Hematopoietic multipotent progenitor cell treated with erythropoietin and hydrocortisone succinate and interleukin-3 and kit ligand, for 4 days (in vitro differentiated cells): ENCODE measurements at places on chromosomes 16 and 17.

DNA sequence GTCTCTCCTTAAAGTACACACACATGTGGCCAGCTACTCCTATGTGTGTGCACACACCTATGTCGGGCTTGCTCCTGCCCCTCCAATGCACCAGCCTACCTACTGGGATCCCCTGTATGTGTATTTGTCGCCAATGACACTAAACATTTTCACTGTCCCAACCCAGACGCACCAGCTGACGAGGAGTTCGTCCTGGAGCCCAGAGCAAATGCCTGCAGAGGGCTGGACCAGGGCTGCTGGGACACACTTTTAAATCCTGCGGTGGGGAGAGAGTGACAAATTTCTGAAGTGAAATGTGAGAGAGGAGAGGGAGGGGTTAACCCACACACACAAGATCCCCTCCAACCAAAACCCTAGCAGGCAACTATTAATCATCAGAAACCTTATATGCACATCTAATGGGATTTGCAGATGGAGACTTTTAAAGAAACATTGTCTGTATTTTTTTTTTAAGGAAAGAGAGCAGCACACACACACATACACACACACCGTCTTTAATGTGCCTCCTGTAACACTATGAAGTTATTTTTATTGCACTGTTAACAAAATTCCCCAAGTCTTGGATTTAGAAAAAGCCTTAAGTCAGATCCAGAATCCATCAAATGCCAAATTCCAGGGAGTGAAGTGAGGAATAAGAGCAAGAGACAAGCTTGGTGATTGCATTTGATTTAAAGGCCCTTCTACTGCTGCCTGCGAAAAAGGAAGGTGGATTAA, at the start of gene MEOX1:
TSS of gene MEOX1 (minus strand) at position 224 of the 714 bp plus-strand sequence. CDS start 388 bp downstream, outside the sequence.
- no peak for DNase-seq

DNA sequence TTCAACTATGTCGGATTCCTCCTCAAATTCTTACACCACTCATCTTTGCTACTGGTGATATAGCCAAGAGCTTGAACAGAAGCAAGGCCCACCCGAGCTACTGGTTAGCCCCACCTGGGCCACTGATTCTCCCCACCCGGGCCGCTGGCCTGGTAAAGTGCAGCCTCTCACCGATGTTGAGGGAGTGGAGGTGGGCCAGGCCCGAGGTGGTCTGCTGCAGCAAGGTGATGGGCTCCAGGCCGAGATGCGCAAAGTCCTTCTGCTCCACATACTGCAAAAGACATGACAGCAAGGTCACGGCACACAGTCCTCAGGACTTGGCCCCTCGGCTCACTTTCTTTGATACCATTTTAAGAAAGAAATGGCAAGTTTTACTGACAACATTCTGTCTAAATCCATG, 32.7 kb upstream of the ICAM2 start:
- no peak for DNase-seq

DNA sequence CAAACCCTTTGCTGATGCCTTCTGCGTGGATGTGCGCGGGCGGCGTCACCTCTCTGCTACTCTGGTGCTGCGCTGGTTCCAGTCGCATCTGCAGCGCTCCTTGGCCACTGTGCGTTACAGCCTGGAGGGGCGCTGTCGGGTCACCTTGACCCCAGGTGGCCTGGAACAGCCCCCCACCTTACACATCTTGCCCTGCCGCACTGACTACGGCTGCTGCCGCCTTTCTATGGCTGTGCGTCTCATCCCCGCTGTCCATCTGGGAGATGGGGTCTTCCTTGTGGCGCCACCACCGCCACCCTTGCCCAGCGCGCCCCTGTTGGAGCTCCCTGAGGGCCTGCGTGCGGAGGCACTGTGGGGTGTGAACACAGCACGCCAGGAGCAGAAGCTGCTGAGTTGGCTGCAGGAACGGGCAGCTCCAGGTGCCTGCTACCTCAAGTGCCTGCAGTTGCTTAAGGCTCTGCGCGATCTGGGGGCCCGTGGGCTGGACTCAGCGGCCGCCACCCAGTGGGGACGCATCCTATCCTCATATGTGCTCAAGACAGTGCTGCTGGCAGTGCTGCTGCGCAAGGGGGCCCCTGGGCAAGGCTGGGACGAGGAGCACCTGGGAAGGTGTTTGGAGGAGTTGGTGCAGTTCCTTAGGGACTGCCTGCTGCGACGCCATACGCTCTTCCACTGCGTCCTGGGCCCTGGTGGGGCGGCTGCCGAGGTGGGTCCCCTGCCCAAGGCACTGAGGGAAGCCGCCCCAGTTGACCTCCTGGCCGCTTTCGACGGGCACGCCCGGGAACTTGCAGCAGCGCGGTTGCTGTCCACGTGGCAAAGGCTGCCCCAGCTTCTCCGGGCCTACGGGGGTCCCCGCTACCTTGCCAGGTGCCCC, 1.6 kb downstream of the ITPRIPL2 start:
- no peak for DNase-seq

DNA sequence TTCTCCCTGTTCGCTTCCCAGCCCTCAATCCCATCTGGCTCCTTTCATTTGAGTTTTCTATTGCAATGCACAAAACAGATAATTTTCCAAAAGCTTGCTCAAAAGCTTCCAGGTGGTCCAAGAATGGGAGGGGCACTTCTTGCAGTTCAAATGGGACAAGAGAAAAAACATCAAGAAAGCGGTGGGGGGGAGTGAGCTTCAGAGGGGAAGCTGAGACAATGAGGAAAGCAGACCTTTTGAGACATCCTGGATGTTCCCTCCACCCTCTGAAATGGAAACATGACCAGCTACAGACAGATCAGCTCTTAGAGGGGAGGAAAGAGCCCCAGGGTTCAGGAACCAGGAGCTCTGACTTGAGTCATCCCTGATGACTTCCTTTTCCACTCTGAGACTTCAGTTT, 368.2 kb downstream of the SLC39A11 start:
- DNase-seq = no peak

- no peak for DNase-seq
Observed at GRCh38 chr16:58530179-58530578, 14.9 kb downstream of the SETD6 start.

- no peak for DNase-seq
Observed at GRCh38 chr17:39670746-39671145, 2.5 kb downstream of the PNMT start.

DNA sequence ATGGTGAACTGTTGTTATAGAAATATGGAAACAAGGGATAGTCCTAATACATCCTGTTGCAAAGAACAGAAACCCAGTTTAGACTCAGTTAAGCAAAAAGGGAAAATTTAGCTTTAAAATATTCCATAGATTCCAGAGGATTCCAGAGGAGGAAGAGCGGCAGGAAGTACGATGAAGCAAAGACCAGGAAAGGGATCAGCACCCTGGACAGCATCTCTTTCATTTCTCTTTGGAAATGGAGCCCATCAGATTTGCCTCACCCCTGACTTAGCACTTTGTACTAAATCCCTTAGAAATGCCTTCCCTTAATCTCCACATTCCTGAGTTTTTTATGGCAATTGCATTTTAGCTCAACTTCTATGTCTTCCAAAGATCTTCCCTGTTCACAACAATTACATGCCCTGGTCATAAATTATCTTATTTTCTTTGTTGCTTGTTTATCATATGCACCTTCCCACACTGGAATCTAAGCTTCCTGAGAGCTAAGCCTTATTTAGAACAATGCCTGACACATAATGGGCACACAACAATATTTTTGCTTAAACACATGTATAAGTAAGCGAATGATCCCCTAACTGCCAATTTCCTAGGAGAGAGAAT, 150.0 kb upstream of the RBFOX1 start:
- DNase-seq = peak; percentile 8

GRCh38 chr17:20074489-20074888, 65.3 kb downstream of the SPECC1 start:
- peak; percentile 20 for DNase-seq

- peak; percentile 59 for DNase-seq
Observed at GRCh38 chr16:80615735-80616134, 74.9 kb downstream of the DYNLRB2 start.

- peak; percentile 53 for DNase-seq
Observed at GRCh38 chr17:19940722-19941464, 36.7 kb downstream of the AKAP10 start.

DNA sequence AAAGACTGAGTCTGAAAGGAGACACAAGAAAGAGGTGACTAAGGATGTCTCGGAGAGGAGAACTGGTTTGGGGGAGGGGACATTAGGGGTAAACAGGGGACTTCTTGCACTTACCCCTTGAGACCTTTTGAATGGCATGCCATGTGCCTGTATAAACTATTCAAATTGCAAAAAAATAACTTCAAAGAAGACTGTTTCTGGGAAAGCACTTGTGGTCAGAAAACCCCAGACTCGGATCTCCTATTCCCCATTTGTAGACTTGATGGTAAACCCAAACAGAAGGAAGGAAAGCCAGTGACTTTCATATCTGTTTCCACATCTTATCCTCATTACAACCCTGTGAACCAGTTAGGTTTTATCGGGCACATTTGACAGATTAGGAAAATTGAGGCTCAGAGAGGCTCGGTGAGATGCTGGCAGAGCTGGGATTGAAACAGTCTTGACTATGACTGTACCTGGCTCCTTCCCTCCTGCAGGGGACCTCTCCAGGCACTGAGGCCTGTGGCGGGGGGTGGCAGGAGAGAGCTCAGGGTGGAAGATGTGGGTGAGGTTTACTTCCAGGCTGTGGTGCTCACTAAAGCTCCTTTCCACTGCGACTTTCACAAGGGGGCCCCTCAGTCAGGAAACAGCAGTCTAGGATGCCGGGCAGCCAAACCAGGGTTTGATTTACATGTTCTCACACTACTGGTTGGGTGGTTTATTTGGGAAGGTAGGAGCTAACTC, 30.5 kb upstream of the PLCG2 start:
- peak; percentile 70 for DNase-seq

DNA sequence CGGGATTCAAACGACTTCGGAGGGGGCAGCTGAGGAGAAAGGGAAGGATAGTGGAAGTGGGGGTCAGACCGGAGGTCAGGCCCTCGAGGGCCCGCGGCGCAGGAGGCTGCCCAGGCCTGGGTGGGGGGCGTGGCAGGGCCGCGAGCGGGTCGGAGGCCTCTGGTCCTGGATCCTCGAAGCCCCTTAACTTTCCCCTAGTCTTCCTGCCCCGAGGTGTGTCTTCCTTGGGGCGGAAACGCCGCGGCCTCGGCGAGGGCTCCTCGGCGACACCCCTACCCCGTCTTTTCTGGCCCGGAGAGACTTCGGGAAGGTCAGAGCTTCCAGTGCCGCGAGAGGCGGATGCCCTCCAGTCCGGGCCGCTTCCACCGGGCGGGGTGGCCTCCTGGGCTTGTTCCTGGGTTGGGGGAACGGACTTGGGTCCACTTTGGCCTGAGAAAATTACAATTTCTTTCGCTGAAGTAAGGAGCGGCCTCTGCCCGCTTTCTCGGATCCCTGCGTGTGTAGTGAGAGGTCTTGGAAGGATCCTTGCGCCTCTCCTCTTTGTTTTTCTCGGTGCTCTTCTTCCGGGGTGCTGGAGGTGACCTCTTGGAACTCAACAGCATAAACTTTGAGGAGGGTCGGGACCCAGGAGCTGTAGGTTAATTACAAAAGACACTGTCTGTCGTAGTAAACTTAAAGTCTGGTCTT, 491 bp downstream of the IST1 start:
- DNase-seq = peak; percentile 70

GRCh38 chr16:4309833-4310266, 6.0 kb upstream of the GLIS2 start:
- peak; percentile 83 for DNase-seq

GRCh38 chr17:80364091-80364691, 50.8 kb upstream of the ENDOV start:
- peak; percentile 50 for DNase-seq

DNA sequence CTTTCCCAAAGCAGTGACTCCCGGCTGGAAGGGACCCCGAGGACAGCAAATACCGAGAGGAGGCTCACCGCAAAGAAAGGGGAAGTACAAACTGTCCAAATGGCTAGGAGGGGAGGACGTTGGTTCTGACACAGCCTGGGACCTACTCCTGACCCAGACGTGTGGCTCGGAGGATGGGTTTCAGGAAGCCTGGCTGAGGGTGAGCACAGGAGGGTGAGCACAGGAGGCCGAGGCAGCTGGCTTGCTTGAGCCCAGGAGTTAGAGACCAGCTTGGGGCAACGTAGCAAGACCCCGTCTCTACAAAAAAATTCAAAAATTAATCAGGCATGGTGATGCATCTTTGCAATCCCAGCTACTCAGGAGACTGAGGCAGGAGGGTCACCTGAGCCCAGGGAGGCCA, 83.2 kb downstream of the C16orf78 start:
- DNase-seq = no peak

DNA sequence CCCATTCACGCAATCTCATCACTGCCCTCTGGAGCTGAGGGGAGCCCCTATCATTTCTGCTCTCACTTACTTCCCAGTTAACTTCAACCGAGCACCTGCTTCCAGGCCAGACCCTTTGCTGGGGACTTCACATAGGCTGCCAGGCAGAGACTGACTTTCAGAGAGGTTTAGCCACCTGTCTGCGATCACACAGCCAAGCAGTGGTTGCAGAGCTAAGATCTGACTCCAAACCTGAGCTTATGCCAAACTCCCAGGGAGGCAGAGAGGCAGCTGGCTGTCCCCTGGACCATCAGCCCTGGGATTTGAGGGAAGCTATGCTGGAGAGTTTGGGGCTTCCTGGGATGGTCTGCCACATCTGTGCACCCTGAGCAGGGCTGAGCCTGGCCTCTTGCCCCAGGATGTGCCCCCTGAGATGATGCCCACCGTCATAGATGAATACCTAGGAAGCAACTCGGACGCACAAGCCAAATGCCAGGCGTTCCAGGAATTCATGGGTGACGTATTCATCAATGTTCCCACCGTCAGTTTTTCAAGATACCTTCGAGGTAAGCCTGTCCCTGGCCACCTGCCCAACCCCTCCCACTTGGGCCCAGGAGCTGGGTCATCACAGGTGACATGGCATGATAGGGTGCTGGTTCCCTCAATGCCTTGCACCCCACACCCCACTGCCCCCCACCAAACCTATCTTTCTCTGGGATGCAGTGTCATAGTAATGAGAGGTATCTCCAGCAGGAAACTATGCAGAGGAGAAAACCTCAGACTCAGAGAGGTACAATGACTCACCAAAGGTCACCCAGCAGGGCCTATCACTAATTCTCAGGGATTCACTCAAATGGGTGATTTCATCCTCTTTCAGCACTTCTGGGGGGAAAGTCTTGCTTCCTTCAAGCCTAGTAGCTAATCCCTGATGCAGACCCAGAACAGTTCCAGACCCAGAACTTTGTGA, 10.0 kb downstream of the CES3 start:
- DNase-seq = no peak

GRCh38 chr17:17082878-17083277, 40.6 kb downstream of the MPRIP start:
- DNase-seq = no peak

DNA sequence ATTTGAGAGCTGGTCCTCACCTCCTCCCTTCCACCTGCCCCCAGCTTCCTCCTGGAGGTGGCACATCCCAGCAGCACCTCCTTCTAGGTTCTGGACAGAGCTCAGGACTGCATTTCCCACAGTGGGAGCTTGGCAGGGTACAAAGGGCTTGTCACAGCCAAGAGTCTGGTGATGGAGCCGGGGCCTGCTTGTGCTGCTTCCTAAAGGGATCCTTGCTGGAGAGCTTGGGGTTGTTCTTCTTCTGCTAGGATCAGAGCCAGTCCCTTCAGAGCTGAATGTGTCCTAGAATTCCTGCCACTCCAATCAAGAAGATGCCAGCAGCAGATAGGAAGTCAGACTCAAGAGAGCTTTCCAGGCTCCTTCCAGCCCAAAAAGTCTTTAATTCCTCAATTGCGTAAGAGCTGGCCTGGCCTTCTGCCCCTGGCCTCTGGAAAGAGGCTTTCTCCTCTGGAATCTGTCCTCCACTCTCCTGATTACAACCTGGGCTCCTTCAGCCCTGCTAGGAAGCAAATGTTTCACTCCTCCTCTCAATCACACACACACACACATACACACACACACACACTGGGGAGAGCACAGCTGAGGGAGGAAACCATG, 4.4 kb downstream of the CD300E start:
- no peak for DNase-seq
